ENCODE measurements at places on chromosomes 5 and 9. TPM values are rescaled to one million over a fixed set of nuclear protein-coding genes. Genes with fewer than 3 reads are reported as not detected.

Gene CDX1
- total RNA-seq, result not detected

Gene MYORG
- total RNA-seq, result 0.03 TPM

Gene POLR3G
- total RNA-seq, result 8.4 TPM

Gene ADRA1B
- total RNA-seq, result 0.59 TPM

Gene SLC6A18
- not detected for total RNA-seq

Gene TAF1L
- total RNA-seq, result not detected

Gene LIX1
- total RNA-seq, result 164 TPM

Gene LPAR1
- 36.0 TPM for total RNA-seq

Gene DELE1
- 86.5 TPM for total RNA-seq

Gene BTNL9
- 0.24 TPM for total RNA-seq

Gene SUSD3
- total RNA-seq, result not detected

Gene SLC28A3
- total RNA-seq, result 0.06 TPM

Gene ADGRV1
- 127 TPM for total RNA-seq

Gene IFNK
- total RNA-seq, result not detected

Gene PCDH12
- not detected for total RNA-seq

Gene LVRN
- total RNA-seq, result 0.53 TPM

Gene PCDHB7
- total RNA-seq, result 0.21 TPM

Gene POMT1
- 31.1 TPM for total RNA-seq

Gene ANGPTL2
- total RNA-seq, result 9.4 TPM

Gene CCDC192
- total RNA-seq, result 2.7 TPM

Gene DMRT2
- total RNA-seq, result not detected

Gene PCDHGC5
- 1.3 TPM for total RNA-seq

Gene PCDHA9
- 2.0 TPM for total RNA-seq

Gene HAVCR2
- 0.19 TPM for total RNA-seq

Gene SEMA6A
- total RNA-seq, result 75.3 TPM

Gene PCDHB4
- total RNA-seq, result 1.9 TPM

Gene MPDZ
- total RNA-seq, result 64.1 TPM

Gene OR13C4
- not detected for total RNA-seq

Gene SV2C
- total RNA-seq, result 0.06 TPM

Gene SH2D3C
- 1.9 TPM for total RNA-seq

Gene CDKN2A
- total RNA-seq, result not detected

Gene DMRTA1
- total RNA-seq, result 21.3 TPM
